ENCODE measurements at places on chromosomes 6 and 20. TPM values are rescaled to one million over a fixed set of nuclear protein-coding genes. Genes with fewer than 3 reads are reported as not detected.

The ID1 gene
- 42.7 TPM for total RNA-seq

The GPR6 gene
- not detected for total RNA-seq

The RNF182 gene
- total RNA-seq: not detected

The TRIM10 gene
- total RNA-seq: 1.9 TPM

The NHLRC1 gene
- 2.2 TPM for total RNA-seq

The TNXB gene
- total RNA-seq: 7.2 TPM

The FNDC1 gene
- total RNA-seq: 0.02 TPM

The GPLD1 gene
- 19.9 TPM for total RNA-seq

The INSM1 gene
- total RNA-seq: not detected
